ENCODE measurements at places on chromosomes 5 and 9. TPM values are rescaled to one million over a fixed set of nuclear protein-coding genes. Genes with fewer than 3 reads are reported as not detected.

Gene GPR150
- total RNA-seq, result not detected

Gene TMEM250
- total RNA-seq, result 24.3 TPM

Gene IL33
- total RNA-seq, result 26.9 TPM

Gene UNC5A
- not detected for total RNA-seq

Gene SURF1
- total RNA-seq, result 48.7 TPM

Gene JADE2
- total RNA-seq, result 23.2 TPM

Gene RIGI
- 3.4 TPM for total RNA-seq

Gene SLC34A3
- total RNA-seq, result not detected

Data from heart right ventricle (tissue), 16 donors.